ENCODE measurements at places on chromosomes 7 and 10. TPM values are rescaled to one million over a fixed set of nuclear protein-coding genes. Genes with fewer than 3 reads are reported as not detected.

DNA sequence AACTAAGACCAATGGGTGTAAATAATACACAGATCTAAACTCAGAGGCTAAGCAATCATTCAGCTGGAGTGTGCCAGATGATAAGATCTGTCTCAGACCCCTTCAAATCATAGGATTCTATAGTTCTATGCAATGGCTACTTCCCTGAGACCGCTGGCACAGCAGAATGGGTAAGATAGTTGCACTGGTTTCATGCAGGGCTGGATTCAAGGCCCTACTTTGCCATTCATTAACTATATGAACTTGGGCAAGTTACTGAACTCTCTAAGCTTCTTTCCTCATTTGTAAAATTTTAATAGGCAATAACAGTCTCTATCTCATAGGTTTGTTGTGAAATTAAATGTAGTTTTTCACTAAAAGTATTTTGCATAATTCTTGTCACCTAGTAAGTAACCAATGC, 62.0 kb downstream of the TFEC start:
- no peak for DNase-seq

DNA sequence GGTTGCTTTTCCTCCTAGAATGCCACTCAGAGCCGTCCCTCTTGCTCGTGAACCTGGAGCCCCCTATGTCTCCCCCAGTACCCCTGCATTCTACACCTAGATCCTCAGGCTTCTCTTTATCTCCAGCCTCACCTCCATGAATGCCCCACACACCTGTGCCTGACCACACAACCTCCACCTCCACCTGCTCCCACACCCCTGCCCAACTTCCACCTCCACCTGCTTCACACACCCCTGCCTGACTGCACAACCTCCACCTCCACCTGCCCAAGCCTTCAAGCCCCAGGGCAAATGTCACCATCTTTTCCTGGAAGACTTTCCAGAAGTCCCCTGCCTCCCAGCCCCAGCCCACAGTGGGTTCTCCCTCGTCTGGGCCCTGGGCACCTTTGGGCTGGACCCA, 6.9 kb upstream of the LFNG start:
- DNase-seq, result no peak

- DNase-seq, result no peak
Observed at GRCh38 chr10:29630205-29631048, 4.3 kb downstream of the SVIL start.

DNA sequence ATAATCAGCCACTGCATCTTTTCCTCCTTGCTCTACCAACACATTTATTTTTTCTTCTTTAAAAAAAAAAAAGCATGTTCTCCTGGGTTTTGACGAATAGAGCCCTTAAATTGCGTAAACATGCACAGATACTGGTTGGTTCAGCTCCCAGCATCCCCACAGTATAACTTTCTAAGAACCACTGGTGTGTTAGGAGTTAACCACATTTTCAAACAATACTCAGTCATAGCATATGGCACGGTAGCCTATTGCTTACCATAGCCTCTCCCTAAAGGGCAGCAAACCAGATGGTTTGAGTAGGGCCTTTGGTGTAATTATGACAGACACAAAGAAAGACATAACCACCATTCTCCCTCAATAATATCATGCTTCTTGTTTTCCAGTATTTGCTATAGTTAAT, 145.0 kb downstream of the LRRC4 start:
- DNase-seq, result no peak

DNA sequence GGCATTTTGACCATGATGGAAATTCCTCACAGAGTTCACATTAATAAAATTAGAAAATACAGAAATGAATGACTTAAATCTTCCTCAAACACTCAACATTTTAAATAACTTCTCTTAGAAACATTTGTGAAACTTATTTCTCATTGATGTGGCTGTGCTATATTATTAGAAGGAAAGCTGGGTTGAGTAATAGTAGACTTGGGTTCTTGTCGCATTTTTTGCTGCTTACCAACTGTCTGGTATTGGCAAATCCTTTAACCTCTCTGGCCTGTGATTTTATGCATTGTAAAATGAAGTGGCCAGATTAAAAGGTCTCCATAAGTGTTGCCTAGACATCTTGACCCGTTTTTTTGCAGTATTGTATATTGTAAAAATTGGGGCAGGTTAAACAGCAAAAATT, 66.5 kb downstream of the VPS50 start:
- DNase-seq, result no peak

DNA sequence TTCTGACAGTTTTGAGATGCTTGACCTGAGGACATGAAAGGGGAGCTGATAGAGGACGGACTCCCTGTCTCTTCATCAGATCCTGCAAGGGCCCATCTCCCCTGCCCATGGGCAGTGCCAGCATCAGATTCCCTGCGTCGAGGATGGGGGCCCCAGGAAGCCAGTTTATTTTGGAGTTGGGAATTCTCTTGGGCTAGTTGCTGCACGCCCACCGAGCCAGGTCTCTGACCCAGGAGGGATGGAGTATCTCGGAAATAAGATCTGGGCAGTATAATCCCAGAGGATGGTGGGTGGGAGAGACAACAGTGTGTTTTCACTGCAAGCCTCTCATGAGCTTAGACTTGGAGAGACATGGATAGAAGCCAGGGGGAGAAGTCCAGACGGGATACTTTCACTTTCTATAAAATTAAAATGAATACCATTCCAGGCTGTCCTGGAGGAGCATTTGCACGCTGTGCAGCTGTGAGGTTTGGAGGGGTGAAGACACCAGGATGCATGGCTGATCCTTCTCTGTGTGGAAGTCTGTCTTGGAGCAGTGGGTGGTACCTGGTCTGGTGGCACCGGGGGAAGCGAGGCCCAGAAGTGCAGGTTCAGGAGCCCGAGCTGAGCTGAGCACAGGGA, 25.8 kb downstream of the DOCK1 start:
- DNase-seq, result no peak

DNA sequence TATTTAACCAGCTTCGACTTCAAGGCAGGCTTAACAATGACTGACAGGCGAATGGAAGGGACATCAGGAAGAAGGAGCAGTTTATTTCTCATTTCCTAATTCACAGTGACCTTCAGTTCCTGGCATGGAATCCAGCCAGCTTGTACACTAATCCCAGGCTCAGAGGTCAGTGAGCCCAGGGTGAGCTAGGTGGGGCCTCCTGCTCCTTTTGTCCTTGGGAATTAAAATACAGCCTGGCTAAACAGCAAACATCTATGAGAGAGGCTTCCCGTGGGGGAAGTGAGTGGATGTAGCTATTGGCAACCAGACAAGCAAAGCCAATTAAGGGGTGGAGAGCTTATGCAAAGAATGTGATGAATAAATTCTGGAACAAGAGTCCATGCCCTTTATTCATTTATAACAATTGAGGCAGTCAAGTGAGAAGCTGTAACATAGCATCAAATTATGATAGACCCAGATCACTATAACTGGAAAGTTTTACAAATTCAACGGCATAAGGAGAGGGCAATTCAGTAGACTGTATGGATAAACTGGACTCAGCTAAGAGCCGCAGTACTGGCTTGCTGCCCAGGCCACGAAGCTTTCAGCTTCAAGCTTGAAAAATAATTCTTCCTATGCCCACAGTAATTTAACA, 57.1 kb downstream of the STK17A start:
- no peak for DNase-seq

DNA sequence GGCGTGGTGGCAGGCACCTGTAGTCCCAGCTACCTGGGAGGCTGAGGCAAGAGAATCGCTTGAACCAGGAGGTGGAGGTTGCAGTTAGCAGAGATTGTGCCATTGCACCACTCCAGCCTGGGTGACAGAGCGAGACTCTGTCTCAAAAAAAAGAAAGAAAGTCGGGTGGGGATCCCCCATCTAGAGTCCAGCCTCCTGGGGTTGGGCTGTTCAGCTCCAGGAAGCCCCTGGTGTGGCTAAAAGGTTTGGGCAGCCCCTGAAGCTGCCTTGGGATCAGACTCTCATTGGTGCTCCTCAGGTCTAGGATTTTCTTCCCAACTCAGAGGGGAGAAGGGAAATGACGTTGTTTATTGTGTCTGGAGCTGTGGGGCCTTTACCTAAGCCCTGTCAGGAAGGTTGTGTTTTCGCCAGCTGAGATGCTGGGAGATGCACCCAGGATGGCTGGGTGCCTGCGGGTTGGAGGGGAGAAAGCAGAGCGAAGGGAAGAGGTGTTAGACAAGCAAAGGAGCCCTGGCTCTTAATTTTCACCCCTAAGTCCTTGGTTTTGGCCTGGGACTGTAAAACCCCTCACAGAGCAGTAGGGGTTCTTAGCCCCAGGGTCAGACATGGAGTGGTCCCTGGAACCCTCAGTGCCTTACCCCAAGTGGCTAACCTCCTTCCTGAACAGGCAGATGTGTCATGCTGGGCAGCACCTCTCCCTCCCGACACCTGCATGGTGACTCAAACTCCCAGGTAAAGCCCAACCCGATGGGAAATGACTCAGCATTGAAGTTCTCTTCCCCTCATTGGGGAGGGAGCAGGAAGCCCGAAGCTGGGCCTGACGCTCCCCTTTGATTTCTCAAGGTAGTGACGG, 21.1 kb downstream of the PLAU start:
- DNase-seq, result no peak

- DNase-seq, result no peak
Observed at GRCh38 chr10:4396401-4397283, 429.4 kb upstream of the AKR1E2 start.

- DNase-seq, result no peak
Observed at GRCh38 chr7:34655384-34655783, 2.6 kb upstream of the NPSR1 start.

- no peak for DNase-seq
Observed at GRCh38 chr7:37815671-37816371, 32.6 kb upstream of the NME8 start.

DNA sequence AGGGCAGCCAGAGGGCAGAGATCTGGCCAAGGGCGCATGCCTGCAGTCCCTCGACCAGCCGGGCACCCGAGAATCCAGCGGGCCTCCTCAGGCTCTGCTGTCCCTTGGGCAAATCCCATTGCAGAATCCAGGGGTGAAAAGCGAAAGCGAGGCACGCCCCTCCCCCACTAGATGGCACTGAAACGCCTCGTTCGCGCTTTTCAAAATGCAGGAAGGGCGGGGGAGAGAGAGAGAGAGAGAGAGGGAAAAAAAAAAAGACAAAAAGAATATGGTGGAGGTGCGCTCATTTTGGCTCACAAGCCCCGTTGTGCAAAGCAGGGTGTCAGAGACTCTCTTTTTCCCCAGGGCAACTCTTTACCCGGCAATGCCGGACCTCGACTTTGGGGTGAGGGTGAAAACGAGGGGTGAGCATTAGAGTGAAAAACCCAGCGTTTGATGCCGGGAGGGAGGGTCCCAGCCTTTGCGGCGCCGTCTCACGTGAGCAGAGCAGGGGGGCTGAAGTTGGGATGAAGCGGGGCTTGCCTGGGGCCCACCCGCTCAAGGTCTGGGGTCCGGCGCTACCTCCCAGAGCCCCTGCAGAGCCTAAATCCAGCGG, 2.5 kb upstream of the TMEM178B start:
- DNase-seq, result peak; percentile 23

DNA sequence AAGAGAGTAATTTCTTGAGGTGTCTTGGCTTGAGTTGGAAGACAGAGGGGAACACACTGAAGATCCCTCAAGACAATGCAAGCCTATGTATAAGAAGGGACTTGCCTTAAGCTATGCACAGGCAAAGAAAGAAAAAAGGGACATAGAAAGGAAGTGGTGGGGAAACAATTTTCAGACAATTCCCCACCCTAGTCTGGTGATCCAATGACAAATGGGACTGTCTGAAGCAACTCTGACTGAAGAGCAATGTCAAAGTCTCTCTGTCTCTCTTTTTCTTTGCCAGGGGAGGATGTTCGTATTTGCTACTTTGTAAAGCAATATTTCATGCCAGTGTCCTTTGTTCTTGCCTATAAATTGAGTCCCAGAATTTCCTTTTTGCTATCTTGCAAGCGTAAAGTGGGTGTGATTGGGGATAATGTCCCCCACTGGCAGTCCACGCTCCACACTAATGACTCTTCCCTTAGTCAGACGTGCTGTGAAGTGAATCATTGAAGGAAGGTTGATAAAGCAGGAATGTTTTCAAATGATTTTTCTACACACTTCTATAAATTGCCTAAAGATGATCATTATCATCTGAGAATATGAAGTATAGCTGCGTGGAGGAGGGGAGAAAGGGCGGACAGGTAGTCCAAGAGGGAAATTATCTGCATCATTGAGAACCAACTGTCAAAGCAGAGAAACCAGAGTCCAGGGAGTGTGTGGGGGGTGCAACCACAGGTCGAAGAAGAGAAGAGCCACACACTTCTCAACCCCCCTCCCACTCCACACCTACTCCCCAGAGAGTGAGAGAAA, 243.8 kb upstream of the ETV1 start:
- DNase-seq, result no peak

GRCh38 chr10:125629758-125630376, 53.1 kb downstream of the TEX36 start:
- DNase-seq, result no peak

- DNase-seq, result no peak
Observed at GRCh38 chr10:82505009-82505408, 630.0 kb downstream of the NRG3 start.

- peak; percentile 25 for DNase-seq
Observed at GRCh38 chr10:126905776-126906703, 812 bp downstream of the DOCK1 start.

DNA sequence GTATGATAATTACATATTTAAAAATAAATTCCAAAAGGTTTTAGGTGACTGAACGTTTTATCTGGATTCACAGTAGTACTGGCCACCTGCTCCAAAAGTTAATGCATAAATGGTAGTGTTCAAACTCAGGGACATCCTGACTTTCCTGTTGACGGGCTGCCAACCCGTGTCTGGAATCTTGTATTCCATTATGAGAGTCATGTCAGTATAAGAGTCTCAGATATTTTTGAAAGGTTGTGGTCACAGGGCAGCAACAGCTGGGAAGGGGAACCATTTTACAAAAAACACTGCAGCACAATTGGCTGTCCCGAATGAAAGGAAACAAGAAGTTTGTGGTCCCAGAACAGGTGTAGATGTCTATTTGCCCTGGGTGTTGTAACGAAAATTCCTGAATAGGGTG, 2.8 kb downstream of the TDRD1 start:
- DNase-seq, result no peak

DNA sequence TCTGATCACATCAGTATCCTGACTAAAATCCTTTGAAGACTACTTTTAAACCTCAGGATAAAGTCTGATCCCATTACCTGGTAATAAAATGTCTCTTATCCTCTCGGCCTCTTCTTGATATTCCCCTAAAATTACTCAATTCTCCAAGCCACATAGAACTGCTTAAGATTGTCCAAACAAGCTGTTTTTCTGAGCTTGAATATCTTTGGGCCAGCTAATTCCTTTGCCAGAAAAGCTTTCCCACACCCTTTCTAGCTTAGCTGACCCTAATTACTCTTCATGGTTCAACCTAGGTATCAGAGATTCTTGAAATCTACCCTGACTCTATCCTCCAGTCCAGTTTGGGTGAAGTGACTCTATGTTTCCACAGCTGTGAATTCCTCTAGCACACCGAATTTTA, 328.6 kb downstream of the CRPPA start:
- no peak for DNase-seq

Gene MEIG1
- not detected for total RNA-seq

Gene GHRHR
- not detected for total RNA-seq

Gene COL17A1
- under 0.01 TPM for total RNA-seq

Gene ZMIZ2
- total RNA-seq, result 5.3 TPM

Gene GDF2
- total RNA-seq, result not detected

Gene GIMAP5
- 22.6 TPM for total RNA-seq

Gene H2AZ2
- total RNA-seq, result 164 TPM

Gene NEUROG3
- total RNA-seq, result not detected

Gene ZPBP
- total RNA-seq, result not detected

Gene SUN1
- 139 TPM for total RNA-seq

Gene DUSP5
- total RNA-seq, result 16.4 TPM

Gene CNPY1
- total RNA-seq, result not detected

Gene MYH16
- total RNA-seq, result not detected

Gene MNX1
- total RNA-seq, result not detected

Gene GSDME
- total RNA-seq, result 25.5 TPM
